Daoy (cell line): ENCODE measurements at places on chromosomes 12 and 14. TPM values are rescaled to one million over a fixed set of nuclear protein-coding genes. Genes with fewer than 3 reads are reported as not detected.

Gene PTMS
- total RNA-seq = 196 and 217 TPM in 2 replicates

Gene DPF3
- total RNA-seq = 5.0 and 6.4 TPM in 2 replicates

Gene TMEM179
- total RNA-seq = 7.4 and 7.5 TPM in 2 replicates

Gene DAO
- total RNA-seq = not detected in 2 replicates

Gene B4GALNT1
- total RNA-seq = 36.5 and 60.9 TPM in 2 replicates

Gene AKAP3
- 0.97 and 4.5 TPM in 2 replicates for total RNA-seq

Gene SLCO1B1
- total RNA-seq = not detected in 2 replicates

Gene HOXC6
- total RNA-seq = 2.0 and 2.8 TPM in 2 replicates

Gene TSPAN11
- total RNA-seq = 0.15 TPM in 1 of 2 replicates, not detected in the other

Gene TMTC2
- 1.0 and 1.3 TPM in 2 replicates for total RNA-seq

Gene ENDOU
- total RNA-seq = 0.11 TPM in 1 of 2 replicates, not detected in the other

Gene OR9K2
- total RNA-seq = not detected in 2 replicates

Gene KRT6C
- not detected in 2 replicates for total RNA-seq

Gene MMP19
- 6.9 and 8.4 TPM in 2 replicates for total RNA-seq

Gene ADAMTS20
- total RNA-seq = 0.51 TPM in 1 of 2 replicates, not detected in the other

Gene FSCB
- total RNA-seq = not detected in 2 replicates

Gene SLC5A8
- not detected in 2 replicates for total RNA-seq

Gene PZP
- not detected in 2 replicates for total RNA-seq

Gene ANG
- 1.3 and 2.4 TPM in 2 replicates for total RNA-seq

Gene LRRIQ1
- total RNA-seq = 0.51 and 1.6 TPM in 2 replicates

Gene E2F7
- total RNA-seq = 16.6 and 19.9 TPM in 2 replicates

Gene POTEG
- total RNA-seq = 0.34 and 0.45 TPM in 2 replicates

Gene FOXN3
- total RNA-seq = 17.7 and 34.4 TPM in 2 replicates

Gene PIP4P1
- 19.7 and 21.0 TPM in 2 replicates for total RNA-seq

Gene PLBD1
- total RNA-seq = 1.9 and 3.5 TPM in 2 replicates

Gene CACNA1C
- total RNA-seq = 0.65 and 1.8 TPM in 2 replicates

Gene BCL2L14
- not detected in 2 replicates for total RNA-seq

Gene DPY19L2
- 4.3 and 4.5 TPM in 2 replicates for total RNA-seq

Gene RD3L
- not detected in 2 replicates for total RNA-seq

Gene TMEM132D
- total RNA-seq = 6.4 and 7.1 TPM in 2 replicates

Gene GDF3
- total RNA-seq = not detected in 2 replicates

Gene LGR5
- total RNA-seq = not detected in 2 replicates

Gene RPS6KA5
- 2.7 and 3.7 TPM in 2 replicates for total RNA-seq

Gene IFNG-AS1
- total RNA-seq = not detected in 2 replicates

Gene METTL17
- total RNA-seq = 106 and 123 TPM in 2 replicates

Gene REP15
- total RNA-seq = 1.8 TPM in 1 of 2 replicates, not detected in the other

Gene CCDC175
- 0.12 TPM in 1 of 2 replicates, not detected in the other for total RNA-seq

Gene FGF6
- not detected in 2 replicates for total RNA-seq

Gene CMAS
- total RNA-seq = 71.3 and 73.7 TPM in 2 replicates

Gene KCNC2
- not detected in 2 replicates for total RNA-seq
